ENCODE measurements at places on chromosomes 13 and 19.

DNA sequence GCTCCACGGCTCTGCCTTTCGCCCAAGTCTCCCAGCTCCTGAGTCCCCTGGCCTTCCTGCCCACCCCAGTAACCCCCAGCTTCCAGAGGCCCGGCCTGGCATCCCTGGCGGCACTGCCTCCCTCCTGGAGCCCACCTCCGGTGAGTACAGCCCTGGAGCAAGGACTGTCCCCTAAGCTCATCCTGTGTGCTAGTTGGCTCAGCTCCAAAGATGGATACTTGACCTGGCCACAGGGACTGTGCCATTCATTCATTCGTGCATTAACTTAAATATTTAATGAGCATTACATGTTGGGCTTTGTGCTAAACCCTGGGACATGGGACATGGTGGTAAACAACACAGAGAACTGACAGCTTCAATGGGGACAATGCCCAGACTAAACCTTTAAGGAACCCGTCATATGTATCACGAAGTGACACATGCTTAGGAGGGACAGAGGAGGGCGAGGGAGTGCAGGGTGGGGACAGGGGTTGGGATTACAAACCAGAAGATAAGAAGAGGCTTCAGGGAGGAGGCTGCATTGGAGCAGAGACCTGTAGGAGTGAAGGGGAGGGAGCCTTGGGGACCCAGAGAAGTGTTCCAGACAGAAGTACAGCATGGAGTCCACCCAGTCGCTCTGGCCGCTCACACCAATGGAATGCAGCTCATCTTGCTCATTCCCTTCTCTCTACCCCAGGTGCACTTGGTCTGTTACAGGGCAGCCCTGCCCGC is 6.9 kb upstream of the OVOL3 start:
- DNase-seq = no peak

DNA sequence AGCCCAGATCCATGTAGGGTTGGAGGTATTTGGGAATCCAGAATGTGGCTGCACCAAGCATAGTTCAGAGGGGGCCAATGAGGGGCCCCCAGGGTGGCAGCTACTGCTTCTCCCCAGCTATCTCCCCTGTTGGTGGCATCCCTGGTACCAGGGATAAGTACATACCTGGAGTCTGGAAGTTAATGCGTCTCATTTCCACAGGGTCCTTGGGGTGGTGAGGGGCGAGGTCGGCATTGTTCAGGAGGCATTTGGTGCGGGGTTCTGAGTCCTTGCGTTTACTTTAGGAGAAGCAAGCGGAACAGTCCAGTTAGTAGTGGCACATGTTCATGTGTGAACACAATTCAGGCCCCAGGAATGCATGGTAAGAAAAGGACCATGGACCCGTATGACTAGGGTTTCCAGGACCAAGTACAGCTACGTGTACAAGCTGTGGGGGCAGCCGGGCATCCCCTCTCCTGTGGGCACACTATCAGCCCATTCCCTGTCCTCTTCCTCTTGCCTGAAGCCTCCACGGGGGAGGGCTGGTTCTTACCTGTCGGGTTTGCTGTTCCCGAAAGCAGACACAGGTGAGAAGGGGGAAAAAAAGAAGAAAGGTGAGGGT is 122.3 kb downstream of the PTPRS start:
- no peak for DNase-seq

DNA sequence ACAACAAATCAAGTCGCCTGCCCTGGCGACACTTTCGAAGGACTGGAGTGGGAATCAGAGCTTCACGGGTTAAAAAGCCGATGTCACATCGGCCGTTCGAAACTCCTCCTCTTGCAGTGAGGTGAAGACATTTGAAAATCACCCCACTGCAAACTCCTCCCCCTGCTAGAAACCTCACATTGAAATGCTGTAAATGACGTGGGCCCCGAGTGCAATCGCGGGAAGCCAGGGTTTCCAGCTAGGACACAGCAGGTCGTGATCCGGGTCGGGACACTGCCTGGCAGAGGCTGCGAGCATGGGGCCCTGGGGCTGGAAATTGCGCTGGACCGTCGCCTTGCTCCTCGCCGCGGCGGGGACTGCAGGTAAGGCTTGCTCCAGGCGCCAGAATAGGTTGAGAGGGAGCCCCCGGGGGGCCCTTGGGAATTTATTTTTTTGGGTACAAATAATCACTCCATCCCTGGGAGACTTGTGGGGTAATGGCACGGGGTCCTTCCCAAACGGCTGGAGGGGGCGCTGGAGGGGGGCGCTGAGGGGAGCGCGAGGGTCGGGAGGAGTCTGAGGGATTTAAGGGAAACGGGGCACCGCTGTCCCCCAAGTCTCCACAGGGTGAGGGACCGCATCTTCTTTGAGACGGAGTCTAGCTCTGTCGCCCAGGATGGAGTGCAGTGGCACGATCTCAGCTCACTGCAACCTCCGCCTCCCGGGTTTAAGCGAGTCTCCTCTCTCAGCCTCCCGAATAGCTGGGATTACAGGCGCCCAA is at the start of gene LDLR:
TSS of gene LDLR (plus strand) at position 210 of the 760 bp plus-strand sequence. CDS start at position 296, 86 bp downstream.
- peak; percentile 65 for DNase-seq

DNA sequence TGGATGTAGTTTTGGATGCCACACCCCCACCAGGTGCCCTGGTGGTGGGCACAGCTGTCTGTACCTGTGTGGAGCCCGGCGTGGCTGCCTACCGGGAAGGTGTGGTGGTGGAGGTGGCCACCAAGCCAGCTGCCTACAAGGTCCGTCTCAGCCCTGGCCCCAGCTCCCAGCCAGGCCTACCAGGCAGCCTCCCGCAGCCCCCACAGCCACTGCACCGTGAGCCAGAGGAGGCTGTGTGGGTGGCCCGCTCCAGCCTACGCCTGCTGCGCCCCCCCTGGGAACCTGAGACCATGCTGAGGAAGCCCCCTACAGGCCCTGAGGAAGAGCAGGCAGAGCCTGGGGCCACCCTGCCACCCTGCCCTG is 3.5 kb downstream of the CIC start:
- DNase-seq = no peak

GRCh38 chr13:46529216-46529919 is 23.6 kb upstream of the LRCH1 start:
- DNase-seq = no peak

GRCh38 chr19:32811151-32811550 is 58.4 kb downstream of the SLC7A9 start:
- DNase-seq = no peak

DNA sequence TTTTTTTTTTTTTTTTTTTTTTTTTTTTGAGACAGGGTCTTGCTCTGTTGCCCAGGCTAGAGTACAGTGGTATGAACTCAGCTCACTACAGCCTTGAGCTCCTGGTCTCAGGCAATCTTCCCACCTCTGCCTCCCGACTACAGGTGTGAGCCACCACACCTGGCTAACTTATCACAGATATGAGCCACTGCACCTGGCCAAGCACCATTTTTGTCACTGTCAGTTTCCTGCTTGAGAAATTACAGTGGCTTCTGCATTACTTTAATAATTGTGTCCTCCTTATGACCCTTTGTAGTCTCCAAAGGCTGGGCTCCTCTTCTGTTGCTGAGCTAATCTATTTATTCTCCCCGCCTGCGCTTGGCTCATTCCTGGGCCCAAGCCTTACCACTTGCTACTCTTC is 16.0 kb downstream of the UBE2L5 start:
- DNase-seq = no peak

DNA sequence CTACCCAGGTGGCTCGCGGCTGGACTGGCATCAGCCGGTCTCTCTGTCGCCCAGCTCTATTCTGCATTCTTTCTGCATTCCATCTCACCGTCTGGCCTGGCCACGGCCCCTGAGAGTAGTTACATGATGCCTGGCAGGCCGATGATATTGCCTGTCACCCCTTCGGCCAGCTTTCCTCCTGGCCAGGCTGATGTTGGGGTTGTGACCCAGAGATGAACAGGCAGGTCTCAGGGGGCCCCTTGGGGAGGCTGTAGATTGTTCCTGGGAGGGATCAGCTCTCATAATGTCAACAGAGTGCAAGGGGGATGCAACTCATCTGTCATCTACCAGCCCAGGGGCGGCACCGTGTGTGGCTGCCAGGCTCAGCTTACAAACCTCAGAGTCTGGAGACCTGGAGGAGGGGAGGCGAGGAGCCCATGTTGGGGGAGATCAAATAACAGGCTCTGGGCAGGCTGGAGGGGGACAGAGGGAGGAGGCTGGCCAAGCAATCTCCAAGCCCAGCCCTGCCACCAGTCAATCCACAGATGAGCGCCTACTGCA is 13.6 kb upstream of the FBXO17 start:
- DNase-seq = no peak

DNA sequence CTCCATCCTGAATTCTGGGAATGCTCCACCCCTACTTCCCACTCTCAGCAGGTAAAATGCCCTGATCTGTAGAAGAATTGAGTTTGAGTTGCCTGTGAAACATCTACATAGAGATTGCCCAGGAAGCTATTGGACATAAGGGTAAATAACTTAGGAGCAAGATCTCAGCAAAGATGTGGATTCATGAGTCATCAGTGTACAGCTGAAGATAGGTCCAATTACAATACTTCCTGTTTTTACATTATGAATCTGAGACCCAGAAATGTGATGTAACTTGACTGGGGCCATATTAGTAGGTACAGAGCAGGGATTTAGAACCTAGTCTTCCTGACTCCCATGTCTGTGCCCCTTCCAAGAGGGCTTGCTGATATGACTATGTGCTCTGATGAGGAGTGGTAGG is 79.4 kb upstream of the FNDC3A start:
- no peak for DNase-seq

GRCh38 chr19:8257052-8257443 is 47.9 kb downstream of the CERS4 start:
- DNase-seq = no peak

- no peak for DNase-seq
Observed at GRCh38 chr13:79492313-79492798, 11.4 kb downstream of the NDFIP2 start.

- peak; percentile 22 for DNase-seq
Observed at GRCh38 chr19:45613926-45614725, 12.1 kb upstream of the GPR4 start.

- DNase-seq = no peak
Observed at GRCh38 chr13:110797230-110797877, 83.9 kb downstream of the ING1 start.

GRCh38 chr19:40331052-40331451 is 17.1 kb downstream of the C19orf47 start:
- no peak for DNase-seq

- no peak for DNase-seq
Observed at GRCh38 chr13:111657013-111657412, 336.6 kb downstream of the TEX29 start.

- peak; percentile 46 for DNase-seq
Observed at GRCh38 chr19:10288662-10289166, 1.0 kb upstream of the ICAM5 start.

GRCh38 chr13:111035861-111036260 is 79.2 kb upstream of the ARHGEF7 start:
- no peak for DNase-seq

GRCh38 chr19:38013913-38014580 is 107.0 kb downstream of the SIPA1L3 start:
- DNase-seq = no peak

DNA sequence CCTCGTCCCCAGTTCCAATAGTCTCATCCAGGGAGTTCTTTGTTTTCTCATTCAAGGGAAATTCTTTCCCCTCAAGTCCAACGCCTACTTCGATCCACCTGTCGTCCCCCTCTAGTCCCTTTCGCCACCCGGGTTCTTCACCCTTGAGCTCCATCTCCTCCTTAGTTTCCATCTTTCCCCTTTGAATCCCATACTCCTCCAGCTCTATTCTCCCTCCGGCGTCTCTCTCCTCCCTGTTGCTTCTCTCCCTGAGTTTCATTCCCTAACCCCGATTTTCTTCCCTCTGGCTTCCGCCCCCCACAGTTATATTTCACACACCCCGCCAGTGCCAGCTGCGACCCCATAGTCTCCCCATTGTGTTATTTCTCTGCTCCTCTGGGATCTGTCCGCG is 628 bp upstream of the SLC17A7 start:
- no peak for DNase-seq

- no peak for DNase-seq
Observed at GRCh38 chr19:44202470-44202869, 9.9 kb upstream of the ZNF227 start.

DNA sequence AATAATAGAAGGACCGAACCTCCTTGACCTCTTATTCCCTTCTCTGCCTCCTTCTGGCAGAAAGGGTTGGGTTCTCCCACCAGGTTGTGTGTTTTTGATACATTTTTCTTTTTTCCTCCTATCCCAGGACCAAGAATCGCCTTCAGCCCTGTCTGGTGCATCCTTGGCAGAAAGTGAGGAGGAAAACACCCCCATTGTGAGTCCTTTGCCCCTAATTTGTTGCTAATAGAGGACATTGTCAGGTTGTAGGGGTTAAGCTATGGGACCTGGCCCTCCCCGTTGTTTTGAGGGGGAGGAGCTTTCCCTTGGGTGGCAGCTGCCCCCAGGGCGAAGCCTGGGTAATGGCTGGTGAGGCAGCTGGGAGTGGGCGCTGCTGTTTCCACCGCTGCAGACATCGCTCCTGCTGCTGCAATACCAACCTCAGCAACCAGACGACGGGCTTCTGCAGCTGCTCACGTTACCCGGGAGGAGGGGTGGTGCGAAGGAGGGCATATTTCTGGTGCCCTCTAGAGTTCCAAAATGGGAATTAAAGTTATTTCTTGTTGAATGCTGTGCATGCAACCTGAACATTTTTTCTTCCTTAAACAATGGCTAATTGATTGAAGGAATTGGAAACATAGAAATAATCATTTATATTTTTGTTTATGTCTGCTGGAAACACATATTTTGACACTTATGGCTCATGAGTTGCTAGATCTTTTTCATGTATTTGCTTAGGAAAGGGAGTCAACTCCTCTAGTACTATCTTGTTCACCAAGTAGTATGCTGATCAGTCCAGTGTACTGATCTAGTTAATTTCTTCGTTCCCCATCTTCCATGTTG is 1.5 kb downstream of the ZMYM2 start:
- DNase-seq = peak; percentile 69

- no peak for DNase-seq
Observed at GRCh38 chr13:82803341-82803740, 1078.9 kb downstream of the SLITRK1 start.

DNA sequence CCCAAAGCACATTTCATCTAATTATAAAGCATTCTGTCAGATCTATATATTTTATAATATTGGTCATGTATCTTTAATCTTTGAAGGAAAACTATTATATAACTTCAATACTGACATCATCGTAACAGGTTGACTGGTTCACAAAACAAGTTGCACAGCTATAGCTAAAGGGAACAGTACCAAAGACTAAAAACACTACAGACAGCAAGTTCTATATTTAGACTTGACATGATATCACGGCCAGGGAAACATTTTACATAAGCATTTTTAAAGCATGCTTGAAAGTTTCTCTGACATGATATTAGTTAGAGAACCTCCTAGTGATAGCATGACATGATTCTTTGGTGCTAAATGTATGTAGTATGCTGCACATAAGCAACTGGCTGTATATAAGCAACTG is 182.5 kb downstream of the NDFIP2 start:
- no peak for DNase-seq

All from stimulated activated CD4-positive, alpha-beta T cell treated with anti-CD3 and anti-CD28 coated beads, Interleukin-4, amount 100 ng/mL, for 48 hours (primary cell).